ENCODE measurements at places on chromosomes 4 and X. TPM values are rescaled to one million over a fixed set of nuclear protein-coding genes. Genes with fewer than 3 reads are reported as not detected.

DNA sequence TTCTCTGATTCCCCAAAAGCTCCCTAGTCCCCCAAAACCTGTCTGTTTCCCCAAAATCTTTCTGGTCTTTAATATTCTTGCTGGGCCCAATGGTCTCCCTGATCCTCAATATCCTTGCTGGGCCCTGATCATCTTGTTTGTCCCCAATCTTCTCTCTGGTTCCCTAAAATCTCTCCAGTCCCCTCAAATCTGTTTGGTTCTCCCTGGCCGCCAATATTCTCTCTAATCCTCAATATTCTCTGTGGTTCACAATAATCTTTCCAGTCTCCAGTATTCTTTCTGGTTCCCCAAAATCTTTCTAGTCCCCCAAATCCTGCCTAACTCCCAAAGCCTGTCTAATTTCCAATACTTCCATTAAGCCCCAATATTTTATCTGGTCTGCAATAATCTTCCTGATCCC is 18.5 kb downstream of the P2RY8 start:
- no peak for DNase-seq

DNA sequence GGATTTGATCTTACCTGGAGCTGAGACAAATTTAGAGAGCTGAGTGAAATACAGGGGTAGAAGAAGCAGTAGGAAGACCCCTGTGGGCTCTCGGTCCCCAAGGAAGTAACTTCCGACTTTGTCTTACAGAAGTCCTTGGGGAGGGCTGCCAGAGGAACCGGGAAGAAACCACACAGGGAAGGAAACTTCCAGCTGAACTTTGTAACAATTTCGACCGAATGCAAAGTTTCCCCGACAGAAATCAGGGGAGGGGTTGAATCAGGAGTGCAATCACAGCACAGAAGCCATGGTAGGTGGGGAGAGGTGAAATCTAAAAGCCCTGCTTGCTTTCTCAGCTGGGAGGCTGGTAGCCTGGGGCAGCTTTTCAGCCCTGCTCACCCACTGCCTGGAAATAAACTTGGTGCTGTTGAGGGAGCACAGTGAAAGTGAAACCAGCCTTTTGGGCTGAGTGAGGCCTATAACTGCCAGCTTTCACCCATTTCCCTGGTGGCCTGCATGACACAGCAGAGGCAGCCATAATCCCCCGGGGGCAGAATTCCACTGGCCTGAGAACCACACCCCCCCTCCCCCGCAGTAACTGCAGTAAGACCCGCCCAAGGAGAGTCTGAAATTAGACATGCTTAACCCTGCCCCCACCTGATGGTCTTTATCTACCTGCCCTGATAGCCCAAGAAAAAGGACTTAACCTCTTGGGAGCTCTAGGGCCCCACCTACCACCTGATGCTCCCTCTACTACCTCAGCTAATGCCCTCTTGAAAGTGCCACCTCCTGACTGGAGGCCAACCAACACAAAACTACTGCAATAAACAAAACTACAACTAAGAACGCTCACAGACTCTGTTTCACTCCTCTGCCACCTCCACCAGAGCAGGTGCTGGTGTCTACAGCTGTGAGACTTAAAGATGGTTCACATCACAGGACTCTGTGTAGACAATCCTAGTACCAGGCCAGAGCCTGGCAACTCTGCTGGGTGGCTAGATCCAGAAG is 248.2 kb downstream of the PARM1 start:
- no peak for DNase-seq

- no peak for DNase-seq
Measured at GRCh38 chrX:147737690-147738089, 174.0 kb upstream of the FMR1 start.

CPLX1 gene
- total RNA-seq, result 1.2 TPM

ATP8A1 gene
- 17.0 TPM for total RNA-seq

Data from breast epithelium (tissue), 4 donors.